ENCODE measurements at places on chromosomes 16 and 17.

GRCh38 chr17:49862781-49863331 lies 15.0 kb upstream of the TAC4 start:
- no peak for DNase-seq

- no peak for DNase-seq
Measured at GRCh38 chr16:17603626-17604025, 132.9 kb upstream of the XYLT1 start.

- DNase-seq = no peak
Measured at GRCh38 chr17:80822021-80822699, 169.5 kb upstream of the CHMP6 start.

- no peak for DNase-seq
Measured at GRCh38 chr17:20210180-20210579, 201.0 kb downstream of the SPECC1 start.

- no peak for DNase-seq
Measured at GRCh38 chr16:22232277-22233036, 26.4 kb downstream of the EEF2K start.

GRCh38 chr17:14245002-14245401 lies 8.3 kb upstream of the CDRT15 start:
- no peak for DNase-seq

GRCh38 chr16:57127037-57127763 lies 34.8 kb downstream of the CPNE2 start:
- DNase-seq = no peak

- DNase-seq = no peak
Measured at GRCh38 chr17:76153202-76153601, 12.2 kb upstream of the FOXJ1 start.

DNA sequence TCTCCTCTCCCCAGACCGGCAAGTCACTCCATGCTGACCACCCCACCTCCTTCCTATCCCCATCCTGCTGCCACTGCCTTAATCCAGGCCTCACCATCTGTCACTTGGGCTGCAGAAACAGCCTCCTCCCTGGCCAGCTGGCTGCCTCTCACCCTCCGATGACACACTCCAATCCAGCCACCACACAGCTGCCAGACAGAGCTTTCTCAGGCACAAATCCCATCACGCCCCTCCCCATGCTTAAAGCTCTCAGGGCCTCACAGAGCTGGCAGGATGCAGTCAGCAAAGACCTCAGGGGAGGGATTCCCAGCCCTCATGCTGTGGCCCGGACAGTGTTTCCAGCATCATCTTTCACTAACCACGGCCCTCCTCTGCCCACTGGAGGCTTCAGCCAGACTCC lies 13.7 kb downstream of the CAMKK1 start:
- DNase-seq = no peak

- DNase-seq = no peak
Measured at GRCh38 chr17:17415006-17415405, 61.8 kb upstream of the MED9 start.

- DNase-seq = peak; percentile 63
Measured at GRCh38 chr16:68072038-68072695, 13.0 kb upstream of the NFATC3 start.

- DNase-seq = no peak
Measured at GRCh38 chr16:17304491-17305119, 166.2 kb downstream of the XYLT1 start.

- DNase-seq = no peak
Measured at GRCh38 chr16:68999114-68999513, 106.3 kb upstream of the HAS3 start.

GRCh38 chr16:57481421-57481820 lies 4.9 kb downstream of the DOK4 start:
- no peak for DNase-seq

DNA sequence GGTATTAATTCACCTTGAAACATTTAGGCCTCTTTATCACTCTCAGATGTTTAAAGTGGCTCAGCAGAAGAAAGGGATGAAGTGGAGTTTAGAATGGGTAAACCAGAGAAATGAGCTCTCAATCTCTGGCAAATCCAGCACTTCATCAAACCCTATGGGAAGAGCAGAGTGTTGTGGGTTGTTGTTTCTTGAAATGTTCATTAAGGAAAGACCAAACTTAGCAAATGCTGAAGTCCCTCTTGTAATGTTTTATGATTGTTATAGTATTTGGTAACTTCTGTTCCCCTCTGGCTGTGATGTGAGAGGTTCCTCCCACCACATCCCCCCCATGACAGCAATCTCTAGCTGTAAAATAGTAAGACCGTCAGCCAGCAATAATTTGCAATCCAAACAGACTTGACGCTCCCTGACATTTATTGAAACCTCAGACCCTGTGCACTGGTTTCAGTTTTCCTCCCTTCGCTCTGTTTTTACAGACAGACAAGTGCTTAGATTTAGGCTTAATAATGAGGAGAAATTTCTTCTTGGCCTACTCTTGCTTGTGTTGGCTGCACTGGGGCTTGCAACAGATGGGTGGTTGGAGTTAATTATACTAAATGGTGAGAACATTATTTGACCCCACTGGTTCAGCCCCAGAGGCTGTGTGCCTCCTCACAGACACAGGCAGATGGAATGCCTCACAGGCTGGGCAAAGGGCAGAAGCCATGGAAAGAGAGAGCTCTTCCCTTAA lies 609.4 kb upstream of the SOX9 start:
- DNase-seq = no peak

- no peak for DNase-seq
Measured at GRCh38 chr16:84312783-84313382, 18.2 kb downstream of the WFDC1 start.

DNA sequence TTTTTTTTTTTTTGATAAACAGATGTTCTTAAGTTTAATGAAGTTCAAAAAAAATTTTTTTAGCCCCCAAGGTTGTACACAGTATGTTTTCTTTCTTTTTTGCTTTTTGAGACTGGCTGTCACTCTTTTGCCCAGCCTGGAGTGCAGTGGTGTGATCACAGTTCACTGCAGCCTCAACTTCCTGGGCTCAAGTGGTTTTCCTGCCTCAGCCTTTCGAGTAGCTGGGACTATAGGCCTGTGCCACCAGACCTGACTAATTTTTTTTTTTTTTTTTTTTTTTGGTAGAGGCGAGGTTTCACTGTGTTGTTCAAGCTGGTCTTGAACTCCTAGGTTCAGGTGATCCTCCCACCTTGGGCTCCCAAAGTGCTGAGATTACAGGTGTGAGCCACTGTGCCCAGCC lies 12.8 kb downstream of the ITGAE start:
- no peak for DNase-seq

GRCh38 chr17:83143817-83144231 lies 64.4 kb downstream of the METRNL start:
- DNase-seq = no peak

- DNase-seq = no peak
Measured at GRCh38 chr17:83005639-83006038, 73.8 kb upstream of the METRNL start.

- DNase-seq = peak; percentile 43
Measured at GRCh38 chr16:75265911-75266701, 14.7 kb upstream of the BCAR1 start.

GRCh38 chr17:41404024-41404671 lies 6.7 kb upstream of the KRT31 start:
- DNase-seq = peak; percentile 95

DNA sequence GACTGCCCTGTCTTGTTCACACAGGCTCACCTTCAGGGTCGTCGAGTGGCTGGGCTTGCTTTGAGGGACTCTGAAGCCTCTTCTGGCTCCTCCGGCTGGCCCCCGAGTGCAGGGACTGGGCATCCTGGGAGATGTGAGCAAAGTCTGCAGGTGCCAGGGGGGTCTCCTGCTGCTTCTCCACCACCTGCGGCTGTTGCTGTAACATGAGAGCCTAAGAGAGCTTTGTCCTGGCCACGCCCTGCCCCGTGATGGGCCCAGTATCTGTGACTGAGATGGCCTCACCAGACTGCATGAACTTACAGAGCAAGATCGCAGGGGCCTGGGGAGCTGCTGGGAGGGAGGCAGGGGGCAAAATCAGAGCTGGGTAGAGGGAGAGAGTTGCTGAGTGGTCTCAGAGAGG lies 12.5 kb downstream of the ERN2 start:
- DNase-seq = no peak

GRCh38 chr17:4422864-4423263 lies 10.9 kb upstream of the SPNS3 start:
- no peak for DNase-seq

- DNase-seq = no peak
Measured at GRCh38 chr16:12081048-12081404, 104.5 kb downstream of the SNX29 start.

GRCh38 chr16:23724096-23724784 lies 11.2 kb upstream of the ERN2 start:
- DNase-seq = no peak

GRCh38 chr16:86410529-86410928 lies 99.8 kb upstream of the FOXF1 start:
- no peak for DNase-seq

DNA sequence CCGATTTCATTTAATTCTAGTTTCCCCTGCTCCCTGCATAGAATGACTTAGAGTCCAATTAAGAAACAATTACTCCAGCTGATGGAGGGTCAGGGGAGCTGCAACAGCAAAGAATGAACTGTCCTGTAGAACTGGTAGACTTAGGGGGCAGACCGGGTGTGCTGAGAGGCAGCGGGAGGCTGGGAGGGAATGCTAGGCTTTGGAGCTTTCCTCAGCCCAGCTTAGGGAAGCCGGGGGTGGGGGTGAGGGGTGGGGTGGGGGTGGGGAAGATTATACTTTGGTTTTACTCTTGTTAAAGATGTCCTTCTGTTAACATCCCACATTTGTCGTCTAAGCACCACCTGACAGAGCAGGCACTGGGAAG lies 458.6 kb upstream of the ASIC2 start:
- no peak for DNase-seq

GRCh38 chr16:89863741-89864526 lies 9.5 kb upstream of the TCF25 start:
- no peak for DNase-seq

GRCh38 chr17:5500589-5501391 lies 14.4 kb downstream of the MIS12 start:
- peak; percentile 78 for DNase-seq

DNA sequence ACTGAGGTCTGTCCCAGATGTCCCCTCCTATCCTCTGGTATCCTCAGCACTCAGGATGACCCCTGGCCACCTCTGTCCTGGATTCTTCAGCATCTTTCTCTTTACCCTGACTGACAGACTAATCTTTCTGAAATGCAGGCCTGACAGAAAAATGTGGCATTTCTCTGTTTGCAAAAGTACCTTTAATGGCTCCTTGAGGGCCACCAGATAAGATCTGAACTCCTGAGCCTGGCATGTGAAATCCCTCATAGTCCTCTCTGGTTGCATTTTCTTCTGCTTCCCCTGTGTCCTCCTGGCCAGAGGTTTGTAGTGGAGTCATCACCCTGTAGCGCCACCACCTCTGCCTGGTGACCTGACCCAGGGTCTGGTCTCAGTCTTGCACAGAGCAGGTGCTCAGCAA lies 2.0 kb upstream of the ELMO3 start:
- no peak for DNase-seq

GRCh38 chr16:27445502-27446175 lies 43.7 kb downstream of the IL21R start:
- no peak for DNase-seq

- no peak for DNase-seq
Measured at GRCh38 chr16:60929-61878, 7.6 kb downstream of the SNRNP25 start.

- DNase-seq = no peak
Measured at GRCh38 chr17:28498652-28499363, 7.3 kb upstream of the FOXN1 start.

DNA sequence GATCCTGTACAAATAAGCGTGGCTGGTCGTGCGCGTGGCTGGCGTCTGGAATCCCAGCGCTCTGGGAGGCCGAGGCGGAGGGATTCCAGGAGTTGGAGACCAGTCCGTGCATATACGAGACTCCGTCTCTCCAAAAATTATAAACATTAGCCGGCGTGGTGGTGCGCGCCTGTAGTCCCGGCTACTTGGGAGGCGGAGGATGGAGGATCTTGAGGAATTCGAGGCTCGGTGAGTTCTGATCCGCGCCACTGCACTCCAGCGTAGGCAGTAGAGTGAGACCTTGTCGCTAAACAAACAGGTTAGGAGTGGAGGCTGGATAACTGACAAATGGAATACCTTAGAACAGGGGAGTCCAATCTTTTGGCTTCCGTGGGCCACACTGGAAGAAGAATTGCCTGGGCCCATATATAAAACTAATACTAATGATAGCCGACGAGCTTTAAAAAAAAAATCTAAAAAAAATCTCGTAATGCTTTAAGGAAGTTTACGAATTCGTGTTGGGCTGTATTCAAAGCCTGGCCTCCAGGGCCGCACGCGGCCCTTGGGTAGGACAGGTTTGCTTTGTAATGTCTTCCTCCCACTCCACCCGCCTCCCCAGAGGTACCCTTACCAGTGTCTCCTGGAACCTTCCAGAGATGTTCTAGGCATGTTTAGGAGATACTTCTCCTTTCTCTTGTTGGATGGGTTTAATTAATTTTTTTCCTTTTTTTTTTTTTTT lies 909 bp upstream of the RSL1D1 start:
- DNase-seq = no peak

DNA sequence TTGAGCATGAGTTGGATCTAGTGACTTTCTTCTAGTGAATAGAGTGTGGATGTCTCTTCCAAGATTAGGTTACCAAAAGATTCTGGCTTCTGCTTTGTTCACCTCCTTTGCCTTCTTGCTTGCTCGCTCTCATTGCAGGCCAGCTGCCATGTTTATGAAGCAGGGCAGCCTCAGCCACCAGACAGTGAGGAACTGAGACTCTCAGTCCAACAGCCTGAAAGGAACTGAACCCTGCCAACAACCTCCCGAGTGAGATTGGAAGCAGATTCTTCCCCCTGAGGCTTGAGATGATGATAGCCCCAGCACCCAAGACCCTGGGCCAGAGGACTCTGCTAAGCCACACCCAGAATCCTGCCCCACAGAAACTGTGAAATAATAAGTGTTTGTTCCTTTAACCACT lies 48.4 kb downstream of the NOG start:
- DNase-seq = no peak

GRCh38 chr17:42429726-42430447 lies 6.8 kb upstream of the CAVIN1 start:
- no peak for DNase-seq

DNA sequence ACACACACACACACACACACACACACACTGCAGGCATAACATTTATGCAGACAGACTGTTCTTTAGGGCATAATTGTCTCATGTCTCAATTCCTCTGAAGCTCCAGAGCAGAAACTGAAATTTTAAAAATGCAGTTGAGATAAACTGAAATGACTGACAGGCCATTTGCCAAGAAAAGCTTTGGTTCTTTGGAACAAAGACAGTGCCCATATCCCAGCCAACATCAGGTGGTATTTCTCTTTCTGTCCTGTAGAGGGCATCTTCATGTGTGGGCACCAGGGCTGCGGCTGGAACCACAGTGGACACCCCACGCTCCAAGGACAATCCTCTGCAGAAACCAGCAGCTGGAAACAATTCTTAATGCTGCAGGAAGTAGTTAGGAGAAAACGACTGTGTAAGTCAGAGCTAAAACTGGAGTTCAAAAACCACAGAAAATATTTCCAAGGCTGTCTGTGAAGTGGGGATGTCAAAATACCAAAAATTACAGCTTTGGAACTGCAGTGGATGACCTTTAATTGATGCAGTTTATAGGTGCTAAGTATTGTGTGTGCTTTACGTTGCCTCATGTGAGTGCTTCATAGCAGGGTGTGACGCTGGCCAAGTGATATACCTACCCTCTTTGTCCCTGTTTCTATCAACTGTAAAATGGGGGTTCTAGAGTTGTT lies 10.6 kb upstream of the MEFV start:
- peak; percentile 44 for DNase-seq
